Stimulated activated CD4-positive, alpha-beta T cell treated with anti-CD3 and anti-CD28 coated beads, TNF-alpha, amount 100 ng/mL, for 24 hours (primary cell): ENCODE measurements at places on chromosomes 11 and 22.

DNA sequence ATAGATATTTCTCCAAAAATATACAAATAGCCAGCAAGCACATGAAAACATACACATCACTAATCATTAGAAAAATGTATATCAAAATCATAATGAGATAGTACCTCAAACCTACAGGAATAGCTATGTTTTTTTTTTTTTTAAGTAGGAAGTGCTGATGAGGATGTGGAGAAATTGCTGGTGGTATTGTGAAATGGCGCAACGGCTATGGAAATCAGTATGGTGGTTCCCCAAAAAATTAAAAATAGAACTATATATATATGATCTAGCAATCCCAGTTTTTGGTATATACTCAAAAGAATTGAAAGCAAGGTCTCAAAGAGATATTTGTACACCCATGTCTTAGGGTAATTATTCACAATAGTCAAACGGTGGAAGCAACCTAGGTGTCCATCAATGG, 46.0 kb upstream of the HIPK3 start:
- DNase-seq: no peak

DNA sequence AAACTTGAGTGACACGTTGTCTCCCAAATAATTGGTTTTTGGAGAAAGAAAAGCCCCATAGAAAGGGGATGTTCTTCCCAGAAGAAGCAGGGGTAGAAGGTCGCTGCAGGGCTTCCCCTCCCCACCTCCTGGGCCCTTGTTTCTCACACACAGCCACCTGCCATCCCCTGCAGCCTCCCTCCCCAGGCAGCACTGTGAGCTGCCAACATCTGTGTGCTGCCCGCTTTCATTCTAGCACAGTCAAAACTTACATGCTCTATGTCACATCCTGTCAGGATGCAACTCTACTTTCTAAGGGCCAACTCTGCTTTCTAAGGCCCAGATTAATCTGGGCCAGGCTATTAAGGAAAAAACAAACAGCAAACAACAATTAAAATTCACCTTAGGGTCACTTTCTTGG, 309.4 kb upstream of the ZC3H12C start:
- no peak for DNase-seq

DNA sequence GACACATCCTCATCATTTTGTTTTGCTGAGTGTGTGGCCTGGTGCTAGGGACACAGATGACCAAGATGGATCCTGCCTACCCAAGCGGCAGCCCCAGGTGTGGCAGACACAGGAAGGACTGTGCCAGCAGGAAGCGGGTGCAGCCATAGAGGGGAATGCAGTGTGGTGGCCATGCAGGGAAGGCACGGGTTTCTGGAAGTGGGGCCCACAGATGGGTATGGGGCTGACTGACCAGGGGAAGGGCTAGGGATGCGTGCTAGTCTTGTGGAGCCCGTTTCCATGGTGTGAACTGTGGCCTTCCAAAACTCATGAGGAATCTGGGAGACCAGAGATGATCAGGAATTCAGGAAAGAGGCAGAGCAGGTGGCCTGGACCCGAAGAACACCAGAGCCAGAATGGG, 33.5 kb downstream of the YPEL1 start:
- no peak for DNase-seq

DNA sequence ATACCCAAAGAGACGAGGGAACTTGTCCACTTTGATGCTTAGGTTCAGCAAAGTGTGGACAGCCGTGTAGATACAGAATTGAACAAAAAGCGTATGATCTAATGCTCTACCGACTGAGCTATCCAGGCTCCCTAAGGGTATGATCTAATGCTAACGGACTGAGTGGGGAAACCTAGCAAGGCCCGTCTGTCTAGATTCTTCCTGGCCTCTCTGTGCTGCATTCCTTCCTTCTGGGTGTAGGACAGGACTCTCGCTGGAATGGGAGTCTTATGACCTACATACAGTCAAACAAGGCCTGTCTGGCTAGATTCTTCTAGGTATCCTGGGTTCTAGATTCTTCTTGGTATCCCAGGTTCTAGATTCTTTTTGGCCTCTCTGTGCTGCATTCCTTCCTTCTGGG, 8.4 kb upstream of the SLC15A3 start:
- no peak for DNase-seq

GRCh38 chr11:617199-617911, 1.6 kb upstream of the IRF7 start:
- DNase-seq: no peak

DNA sequence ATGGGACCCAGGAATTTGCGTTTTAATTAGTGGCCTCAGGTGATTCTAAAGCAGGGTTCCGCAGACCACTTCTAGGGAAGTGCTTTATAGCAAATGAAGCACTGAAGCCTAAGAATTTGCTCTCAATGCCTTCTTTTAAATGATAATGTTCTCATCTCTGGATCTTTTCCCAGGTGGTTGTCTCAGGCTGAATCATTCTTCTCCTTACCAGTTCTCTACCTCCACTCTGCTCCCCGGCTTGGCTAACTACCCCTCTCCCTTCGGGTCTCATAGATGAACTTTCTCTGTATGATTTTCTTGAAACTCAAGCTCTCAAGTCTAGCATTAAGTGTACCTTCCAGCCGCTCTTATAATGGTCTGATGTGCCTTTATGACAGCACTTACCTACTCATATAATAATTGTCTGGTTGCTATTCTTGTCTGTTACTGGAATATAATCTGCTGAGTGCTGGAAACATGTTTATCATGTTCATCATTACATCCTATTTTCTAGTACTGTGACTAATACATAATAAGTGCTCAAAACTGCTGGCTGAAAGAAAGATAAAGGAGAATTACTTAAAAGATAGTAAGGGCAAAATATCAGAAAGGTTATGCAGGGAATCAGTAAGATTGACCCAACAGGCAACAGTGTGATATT, 195.9 kb upstream of the SESN3 start:
- no peak for DNase-seq
